LHCN-M2 (cell line): ENCODE measurements at places on chromosomes 2 and 18.

- DNase-seq: no peak
Observed at GRCh38 chr18:59846814-59847490, 52.8 kb upstream of the PMAIP1 start.

- no peak for DNase-seq
Observed at GRCh38 chr2:3451169-3451568, 68.2 kb downstream of the ADI1 start.

DNA sequence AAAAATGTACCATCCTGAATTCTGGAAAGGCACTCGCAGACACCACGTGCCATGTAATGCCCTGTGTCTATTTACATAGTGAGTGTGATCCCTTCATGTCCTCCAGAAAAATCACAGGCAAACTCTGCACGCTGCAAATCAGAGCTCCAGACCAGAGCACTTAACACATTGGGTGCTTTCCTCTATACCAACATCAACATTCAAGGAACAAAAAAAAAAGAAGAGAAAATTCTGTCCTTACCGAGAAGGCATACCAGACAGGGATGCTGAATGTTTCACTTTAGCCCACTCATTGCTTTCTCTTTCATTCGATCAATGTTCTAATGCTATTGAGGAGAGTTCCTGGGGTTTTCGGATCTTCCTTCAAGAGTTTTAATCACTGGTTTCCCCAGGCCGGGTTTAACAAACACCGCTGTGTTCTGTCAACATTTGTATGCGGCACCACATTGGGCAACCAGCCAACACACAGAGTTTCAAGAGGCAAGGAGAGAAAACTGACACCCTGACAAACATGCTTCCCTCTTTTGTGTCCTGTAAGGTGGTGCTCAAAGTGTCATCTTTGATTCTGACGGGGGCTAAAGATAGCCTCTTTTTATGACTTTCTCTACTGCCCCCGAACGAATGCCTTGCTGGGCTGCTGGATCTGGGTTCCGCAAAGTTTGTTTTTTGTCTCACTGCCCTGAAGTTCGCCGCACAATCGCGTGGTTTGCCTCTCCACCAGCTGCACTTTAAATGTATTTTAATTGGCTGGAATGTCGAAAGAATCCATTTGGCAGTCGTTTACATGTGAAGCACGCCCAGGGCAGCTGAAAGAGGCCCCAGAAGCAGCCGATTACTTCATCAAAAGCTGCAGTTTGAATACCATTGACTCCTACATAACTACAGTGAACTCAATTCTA lies 106.4 kb upstream of the NCKAP5 start:
- DNase-seq: peak; percentile 54

GRCh38 chr2:26580751-26581150 lies 60.4 kb downstream of the CIB4 start:
- DNase-seq: no peak

DNA sequence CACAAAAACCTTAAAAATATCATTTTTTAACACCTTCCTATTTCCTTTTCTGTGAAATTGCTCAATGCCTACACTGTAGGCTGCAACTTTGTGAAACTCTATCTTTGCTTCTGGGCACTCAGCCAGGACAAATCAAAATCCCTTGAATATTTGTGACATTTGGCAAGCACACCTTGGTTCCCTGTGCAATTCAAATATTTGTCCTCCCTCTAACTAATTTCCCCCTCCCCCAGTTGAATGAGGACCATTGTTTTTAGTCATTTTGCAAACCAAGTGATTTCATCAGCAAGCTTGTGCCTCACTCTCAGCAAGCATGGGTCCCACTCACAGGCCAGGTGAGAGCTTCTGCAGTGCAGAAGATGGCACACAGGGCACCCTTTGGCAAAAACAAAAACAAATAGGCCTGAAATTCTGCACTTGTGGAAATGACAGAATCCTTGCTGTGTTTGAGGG lies 541.5 kb downstream of the CNTNAP5 start:
- DNase-seq: no peak

GRCh38 chr18:79742076-79742475 lies 55.7 kb upstream of the KCNG2 start:
- no peak for DNase-seq

GRCh38 chr2:98484652-98485452 lies 40.2 kb downstream of the INPP4A start:
- no peak for DNase-seq

DNA sequence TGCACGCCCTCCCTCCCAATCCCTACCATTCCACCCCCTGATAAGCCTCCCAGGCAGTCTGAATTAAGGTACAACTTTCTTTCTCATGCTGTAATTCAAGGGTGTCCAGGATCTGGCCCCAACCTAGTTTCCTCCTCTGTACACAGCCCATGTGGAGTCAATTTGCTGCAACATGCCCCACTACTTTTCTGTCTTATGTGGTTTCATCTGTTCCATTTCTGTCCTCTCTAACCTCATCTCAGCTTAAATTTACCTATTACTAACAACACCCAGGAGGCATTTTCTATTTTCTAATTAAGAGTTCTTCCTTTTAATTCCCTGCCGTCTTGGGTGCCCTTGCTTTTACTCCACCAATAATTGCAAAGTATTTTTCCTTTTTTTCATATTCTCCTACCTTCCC lies 10.0 kb downstream of the PPP4R1 start:
- no peak for DNase-seq

- peak; percentile 23 for DNase-seq
Observed at GRCh38 chr18:58168221-58168620, 124.2 kb downstream of the NEDD4L start.

DNA sequence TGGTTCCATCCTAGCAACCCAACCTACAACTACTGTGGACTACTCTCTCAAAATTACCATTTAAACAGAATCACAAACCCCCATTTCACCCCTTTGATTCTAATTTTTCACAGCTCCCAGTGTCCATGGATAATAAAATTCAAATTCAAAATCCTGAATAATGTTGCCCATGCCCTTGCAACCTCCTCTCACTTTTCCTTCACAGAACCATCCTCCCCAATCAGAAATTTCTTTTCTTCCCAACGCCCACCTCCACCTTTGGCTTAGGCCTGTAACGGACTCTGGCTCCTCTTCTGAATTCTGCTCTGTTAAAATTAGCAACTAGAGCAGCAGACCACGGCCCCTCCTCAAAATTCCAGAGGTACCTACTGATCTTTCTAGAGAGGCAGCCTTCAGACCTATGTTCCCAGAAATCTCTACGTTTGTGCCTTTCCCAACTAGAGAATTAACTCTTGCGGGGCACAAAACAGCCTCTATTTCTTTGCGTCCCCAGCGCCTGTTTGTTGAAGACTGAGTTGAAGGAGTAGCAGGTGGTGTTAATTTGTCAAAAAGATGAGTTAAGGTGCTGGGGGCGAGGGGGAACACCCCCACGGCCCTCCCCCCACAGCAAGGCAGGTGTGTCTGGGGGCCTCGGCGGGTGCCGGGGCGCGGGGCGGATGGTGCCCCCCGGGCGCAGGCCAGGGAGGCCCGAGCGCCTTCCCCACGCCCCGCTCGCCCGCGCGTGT lies 428 bp upstream of the MAP3K20 start:
- no peak for DNase-seq

DNA sequence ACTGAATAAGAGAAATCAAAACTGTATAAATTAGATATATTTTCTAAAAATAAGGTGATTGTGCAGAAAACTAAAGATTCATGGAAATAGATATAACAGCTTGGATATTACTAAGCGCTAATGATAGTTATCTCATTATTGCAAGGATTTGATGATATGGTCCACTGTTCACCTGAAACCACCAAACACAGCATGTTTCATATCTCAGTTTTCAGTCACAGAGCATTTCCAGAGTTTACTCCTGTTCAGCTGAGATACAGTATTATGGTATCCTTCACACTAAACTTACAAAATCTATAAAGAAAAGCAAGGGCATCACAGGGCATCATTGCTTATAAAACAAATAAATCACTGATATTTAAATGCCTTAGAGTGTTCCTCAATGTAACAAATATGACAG lies 591.6 kb downstream of the ERBB4 start:
- DNase-seq: no peak

DNA sequence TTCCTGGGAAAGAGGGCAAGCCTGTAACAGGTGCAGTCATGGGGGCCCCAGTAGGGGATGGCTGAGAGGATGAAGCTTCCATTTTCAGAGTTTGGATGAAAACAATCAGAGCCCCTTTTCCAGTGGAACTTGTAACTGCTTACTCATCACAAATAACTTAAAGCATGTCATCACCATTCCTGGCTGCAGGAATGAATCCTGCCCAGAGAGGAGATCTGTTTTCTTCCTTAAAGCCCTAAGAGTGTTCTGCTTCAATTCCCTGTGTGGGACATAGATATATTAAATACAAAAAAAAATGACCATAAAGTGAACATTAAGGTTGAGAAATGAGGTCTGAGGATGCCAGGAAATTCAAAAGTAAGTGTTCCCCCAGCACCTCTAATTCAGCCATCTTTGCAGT lies 183.4 kb upstream of the MEIS1 start:
- no peak for DNase-seq

DNA sequence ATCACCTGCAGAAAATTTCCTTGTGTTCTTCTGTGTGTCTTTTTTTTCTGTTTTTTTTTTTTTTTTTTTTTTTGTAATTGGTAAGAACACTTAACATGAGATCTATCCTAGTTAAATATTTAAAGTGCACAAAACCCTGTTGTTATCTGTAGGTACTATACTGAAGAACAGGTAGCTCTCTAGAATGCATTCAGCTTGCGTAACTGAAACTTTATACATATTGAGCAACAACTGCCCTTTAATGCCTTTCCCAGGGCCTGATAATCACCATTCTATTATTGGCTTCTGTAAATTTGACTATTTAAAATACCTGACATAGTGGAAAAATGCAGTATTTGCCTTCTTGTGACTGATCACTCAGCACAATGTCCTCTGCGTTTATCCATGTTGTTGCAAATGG lies 701.8 kb downstream of the SUCLG1 start:
- DNase-seq: no peak

DNA sequence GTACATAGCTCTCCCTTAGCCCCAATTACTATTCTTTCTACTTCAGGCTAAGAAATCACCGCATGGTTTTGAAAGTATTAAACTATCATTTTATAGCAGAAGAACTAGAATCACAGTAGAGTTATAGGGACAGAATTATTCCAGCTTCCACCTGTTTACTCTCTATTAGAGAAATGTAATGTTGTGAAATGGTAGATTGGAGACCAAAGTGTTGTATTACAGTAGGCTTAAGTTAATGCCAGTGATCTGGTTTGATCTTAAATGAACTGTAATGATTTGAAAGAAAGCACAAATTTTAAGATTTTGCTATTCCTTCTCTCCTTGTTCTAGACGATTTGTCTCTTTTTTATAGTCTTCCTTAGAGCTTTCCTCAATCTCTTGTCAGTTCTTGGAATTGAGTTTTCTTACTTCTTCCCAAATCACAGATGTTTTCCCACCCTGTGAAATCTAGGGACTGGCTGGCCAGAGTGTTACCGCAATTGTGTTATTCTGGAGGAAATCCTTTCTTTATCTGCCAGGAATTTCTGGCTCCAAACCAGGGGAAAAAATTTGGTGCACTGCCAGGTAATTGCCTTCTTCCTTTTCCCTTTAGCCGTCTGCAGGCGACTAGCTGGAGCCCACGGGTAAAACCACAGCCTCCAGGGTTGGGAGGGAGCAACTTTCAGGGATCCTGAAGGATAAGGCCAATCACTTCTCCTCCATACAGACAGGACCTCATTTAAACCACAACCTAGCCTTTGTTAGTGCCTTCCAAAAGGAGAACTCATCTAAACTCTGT lies 51.7 kb downstream of the NOP58 start:
- peak; percentile 86 for DNase-seq

- DNase-seq: no peak
Observed at GRCh38 chr18:64294967-64295366, 146.1 kb upstream of the LINC00305 start.

GRCh38 chr18:36885981-36886380 lies 57.1 kb downstream of the KIAA1328 start:
- DNase-seq: no peak

DNA sequence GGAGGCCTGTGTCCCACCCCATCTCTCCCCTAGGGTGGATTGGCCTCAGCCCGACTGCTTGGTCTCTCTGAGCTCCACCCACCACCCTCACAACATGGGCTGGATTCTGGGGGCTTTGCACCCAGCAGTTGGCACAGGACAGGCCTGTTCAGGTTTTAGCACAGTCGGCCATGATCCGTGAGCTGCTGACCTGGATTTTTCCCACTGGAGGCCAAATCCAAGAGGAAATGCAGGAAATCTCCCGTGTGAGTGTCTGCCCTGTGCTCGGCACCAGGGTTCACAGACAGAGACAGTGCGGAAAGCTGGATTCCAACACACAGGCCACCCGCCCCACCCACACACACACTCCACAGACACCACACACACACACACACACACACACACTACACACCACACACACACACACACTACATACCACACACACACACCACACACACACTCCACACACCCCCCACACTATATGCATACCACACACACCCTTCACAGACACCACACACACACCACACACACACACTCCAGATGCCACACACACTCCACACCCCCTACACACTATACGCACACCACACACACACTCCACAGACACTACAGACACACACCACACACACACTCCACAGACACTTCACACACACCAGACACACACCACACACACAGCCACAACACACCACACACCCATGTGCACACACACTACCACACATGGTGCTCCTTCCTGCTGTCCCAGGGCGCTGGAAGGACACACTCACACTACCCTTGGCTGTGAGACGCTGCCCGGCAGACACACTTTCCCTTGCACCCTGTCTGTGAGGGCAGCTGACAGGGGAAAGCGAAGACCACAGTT lies 14.1 kb downstream of the MBP start:
- DNase-seq: no peak

GRCh38 chr2:107717661-107718060 lies 109.0 kb upstream of the RGPD4 start:
- DNase-seq: no peak

DNA sequence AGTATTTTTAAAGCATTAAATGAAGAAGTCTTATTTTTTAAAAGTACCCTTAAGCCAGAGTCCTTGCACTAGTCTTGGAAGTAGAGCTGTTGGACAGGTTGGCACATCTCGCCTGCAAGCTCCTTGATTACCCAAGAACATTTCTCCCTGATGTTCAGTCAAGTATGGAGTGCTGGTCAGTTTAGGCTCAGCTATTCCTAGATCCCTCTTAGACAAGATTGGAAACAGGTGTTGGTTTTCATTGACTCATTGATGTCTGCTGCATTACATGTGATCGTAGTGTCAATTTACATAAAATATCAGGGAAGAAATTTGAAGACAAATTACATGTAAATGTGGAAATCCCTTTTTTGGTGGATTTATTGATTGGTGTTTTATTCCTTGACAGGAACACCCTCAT lies 170.4 kb downstream of the ZNF407 start:
- DNase-seq: no peak

- DNase-seq: no peak
Observed at GRCh38 chr2:65999103-65999502, 435.8 kb upstream of the MEIS1 start.

GRCh38 chr2:100302585-100302892 lies 19.8 kb downstream of the LONRF2 start:
- no peak for DNase-seq

- DNase-seq: peak; percentile 76
Observed at GRCh38 chr18:8608795-8609658, at the start of gene RAB12. Gene RAB12 (plus strand): TSS chr18:8609437. CDS start chr18:8609440, 3 bp downstream.
